ENCODE measurements at places on chromosomes 16 and 17.

DNA sequence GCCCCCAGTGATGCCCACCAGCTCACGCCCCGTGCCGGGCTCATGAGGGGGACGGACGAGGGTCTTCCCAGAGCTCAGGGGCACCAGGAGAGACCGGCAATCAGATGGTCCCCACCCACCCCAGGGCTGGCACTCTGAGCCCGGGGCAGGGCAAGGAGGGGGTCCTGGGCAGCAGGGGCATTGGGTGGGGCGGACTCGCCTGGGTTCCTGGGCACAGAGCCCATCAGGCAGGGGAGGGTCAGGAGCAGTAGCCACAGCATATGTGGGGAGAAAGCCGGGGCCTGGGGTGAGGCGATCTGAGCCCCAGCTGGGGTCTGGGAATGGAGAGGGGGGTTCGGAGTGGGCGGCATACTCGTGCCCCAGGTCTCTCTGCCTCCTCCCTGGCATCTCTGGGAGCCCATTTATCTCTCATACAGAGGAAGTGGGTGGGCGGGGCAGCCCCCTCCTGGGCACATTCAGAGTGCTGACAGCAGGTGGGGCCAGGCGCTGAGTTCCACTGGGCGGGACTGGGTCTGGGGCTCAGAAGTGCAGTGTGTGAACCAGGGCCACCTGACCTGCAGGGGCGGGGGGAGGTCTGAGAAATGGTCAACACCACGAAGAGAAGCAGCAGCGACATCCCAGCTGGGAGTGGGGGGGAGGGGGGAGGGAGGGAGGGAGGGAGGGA, 20.5 kb upstream of the UBE2I start:
- no peak for DNase-seq

- DNase-seq: no peak
These were observed 176.7 kb downstream of the SOX9 start for GRCh38 chr17:72297326-72298115.

DNA sequence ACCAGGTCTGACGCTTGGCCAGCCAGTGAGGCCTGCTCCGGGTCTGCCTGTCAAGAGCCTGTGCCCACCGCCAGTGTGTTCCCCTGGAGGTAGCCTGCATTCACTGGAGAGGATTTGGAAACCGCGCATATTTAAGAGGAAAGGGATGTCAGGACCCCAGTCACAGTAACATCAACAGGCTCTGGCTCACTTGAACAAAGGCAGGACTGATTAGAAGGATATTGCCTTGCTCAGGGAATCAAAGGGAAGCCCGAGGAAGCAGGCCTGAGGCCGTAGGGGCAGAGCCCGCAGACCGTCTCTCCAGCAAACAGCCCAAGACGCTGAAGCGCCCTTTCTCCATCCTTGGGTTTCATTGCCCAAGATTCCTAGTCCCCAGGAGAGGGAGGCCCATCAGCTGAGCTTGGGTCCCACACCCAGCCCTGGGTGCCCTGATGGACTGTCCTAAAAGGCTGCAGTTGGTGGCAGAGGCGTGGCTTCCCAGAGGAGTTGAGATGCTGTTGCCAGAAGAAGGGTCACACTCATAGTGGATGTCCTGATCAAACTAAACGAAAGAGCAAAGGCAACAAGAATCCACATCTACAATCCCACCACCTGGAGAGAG, 23.2 kb downstream of the NT5M start:
- no peak for DNase-seq

GRCh38 chr16:27425961-27426360, 24.0 kb downstream of the IL21R start:
- DNase-seq: no peak

DNA sequence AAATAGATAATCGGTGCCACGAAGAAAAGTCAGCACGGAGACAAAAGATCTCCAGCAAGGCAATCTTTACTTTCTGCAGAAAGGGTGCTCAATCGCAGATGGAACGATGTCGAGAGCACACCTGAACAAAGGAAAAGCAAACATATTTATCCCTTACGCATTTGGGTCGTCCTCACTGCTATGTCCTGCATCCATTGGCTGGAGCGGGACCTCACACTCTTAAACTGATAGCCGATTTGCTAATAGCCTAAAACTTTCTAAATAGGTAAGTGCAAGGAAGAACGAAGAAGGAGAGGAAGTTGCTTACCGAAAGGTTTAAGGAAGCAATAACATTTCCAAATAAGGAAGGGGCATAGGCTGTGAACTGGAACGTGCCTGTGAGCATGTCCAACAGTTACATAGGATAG, 1.2 kb upstream of the AKAP10 start:
- DNase-seq: no peak

DNA sequence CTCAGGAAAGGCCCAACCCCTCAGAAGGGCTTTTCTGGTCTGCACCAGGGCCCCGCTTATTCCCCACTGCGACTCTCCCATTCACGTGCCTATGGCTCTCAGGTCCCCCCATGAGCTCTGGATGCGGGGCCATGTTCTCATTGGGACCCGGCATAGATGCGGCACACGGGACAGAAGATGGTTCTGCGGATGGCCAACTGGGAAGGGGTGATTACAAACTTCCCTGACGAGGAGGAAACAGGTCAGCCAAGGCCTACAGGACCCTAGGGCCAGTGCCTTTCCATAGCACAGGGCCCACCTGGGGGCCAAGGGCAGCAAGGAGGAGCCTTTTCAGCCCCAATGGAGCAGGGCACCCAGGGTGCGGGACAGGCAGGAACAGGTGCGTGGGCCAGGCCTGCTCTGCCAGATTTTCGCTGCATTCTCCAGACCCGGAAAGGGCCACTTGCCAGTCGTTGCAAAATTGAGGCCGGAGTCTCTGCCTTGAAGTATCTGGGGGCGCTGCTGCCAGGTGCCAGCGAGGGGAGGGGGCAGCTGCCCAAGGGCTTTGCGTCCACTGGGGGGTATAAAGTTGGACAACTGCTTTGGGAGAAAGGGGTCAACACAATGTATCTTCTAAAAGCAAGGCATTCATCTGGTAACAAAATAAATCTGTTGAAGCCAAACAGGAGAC, 20.5 kb downstream of the SLC7A5 start:
- DNase-seq: no peak

DNA sequence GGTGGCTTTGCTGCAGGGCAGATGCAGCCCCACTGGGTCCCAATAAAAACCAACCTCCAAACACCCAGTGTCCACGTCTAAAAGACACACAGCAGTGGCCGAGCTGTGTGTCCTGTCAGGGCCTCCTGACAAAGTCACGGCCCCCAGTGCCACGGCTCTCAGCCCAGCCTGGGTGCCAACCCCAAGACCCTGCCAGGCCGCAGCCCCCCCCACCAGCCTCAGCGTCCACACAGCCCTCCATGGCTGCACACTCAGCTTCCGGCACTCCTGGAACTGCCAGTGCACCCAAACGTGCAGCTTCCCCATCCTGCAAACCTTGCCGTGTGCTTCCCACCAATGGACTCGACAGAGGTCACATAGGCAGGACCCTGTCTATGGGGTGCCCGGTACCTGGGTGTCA, 3.6 kb upstream of the CCDC154 start:
- no peak for DNase-seq

GRCh38 chr16:29230671-29231096, 175.8 kb downstream of the NPIPB11 start:
- DNase-seq: no peak

- DNase-seq: no peak
These were observed 19.3 kb upstream of the CDC42EP4 start for GRCh38 chr17:73331060-73331459.

GRCh38 chr16:58638148-58639036, 8.8 kb upstream of the CNOT1 start:
- DNase-seq: no peak

DNA sequence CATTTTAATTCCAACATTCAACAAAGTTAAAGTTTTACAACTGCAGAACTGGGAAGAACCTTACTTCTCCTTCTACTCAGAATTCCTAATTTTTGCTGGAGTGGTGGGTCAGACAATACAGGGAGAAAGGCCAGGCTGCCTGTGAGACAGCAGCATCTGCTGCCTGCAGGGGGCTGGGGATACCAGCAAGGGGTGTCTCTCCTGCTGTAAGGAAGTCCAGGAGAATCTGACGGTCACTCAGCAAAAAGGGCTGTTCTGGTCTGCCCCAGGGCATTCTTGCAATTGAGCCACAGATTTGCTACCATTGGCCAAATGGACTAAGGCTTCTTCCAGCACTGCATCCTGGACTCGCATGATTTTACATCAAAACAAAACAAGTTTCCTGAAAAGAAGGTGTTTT, 426.6 kb upstream of the CDH11 start:
- DNase-seq: no peak

DNA sequence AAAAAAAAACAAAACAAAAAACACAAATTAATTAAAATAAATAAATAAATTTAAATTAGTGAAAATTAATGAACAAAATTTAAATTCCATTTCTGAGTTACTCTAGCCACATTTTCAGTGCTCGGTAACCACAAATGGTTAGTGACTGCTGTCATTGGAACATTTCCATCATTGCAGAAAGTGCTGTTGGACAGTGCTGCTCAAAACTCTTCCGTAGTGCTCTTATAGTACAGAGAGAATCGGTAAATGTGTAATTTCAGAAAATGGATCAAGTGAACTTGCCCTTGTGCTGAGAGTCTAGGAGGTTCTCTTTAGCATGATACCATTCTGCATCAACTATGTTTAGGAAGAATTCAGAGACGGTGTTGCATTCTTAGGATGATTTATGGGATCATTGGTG, 23.7 kb downstream of the ZNRF1 start:
- no peak for DNase-seq

GRCh38 chr17:60971515-60972369, 294.1 kb downstream of the BCAS3 start:
- peak; percentile 41 for DNase-seq

DNA sequence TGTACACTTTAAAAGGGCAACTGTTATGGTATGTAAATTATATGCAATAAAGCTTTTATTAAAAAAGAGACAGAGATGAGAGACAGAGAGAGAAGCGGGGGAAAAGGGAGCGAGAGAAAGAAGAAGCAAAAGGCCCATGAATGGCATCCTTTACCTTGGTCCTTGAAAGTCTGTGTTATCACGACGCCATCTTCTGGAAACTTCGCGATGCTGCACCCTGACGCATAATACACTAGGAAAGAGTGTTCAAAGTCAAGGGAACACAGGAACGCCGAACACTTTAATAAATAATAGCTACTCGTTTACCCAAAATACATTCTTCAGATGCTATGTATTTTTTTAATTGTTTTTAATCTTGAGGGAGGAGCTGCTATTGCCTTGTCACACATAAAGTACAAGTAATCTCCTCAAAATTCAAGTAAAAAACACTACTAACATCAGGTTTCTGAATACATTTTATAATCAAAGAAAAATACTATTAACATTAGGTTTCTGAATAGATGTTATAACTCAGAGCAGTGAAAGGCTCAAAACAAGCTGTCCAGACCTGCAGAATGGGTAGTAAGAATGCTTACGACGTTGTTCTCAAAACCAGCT, 23.0 kb upstream of the SLC38A8 start:
- peak; percentile 65 for DNase-seq

DNA sequence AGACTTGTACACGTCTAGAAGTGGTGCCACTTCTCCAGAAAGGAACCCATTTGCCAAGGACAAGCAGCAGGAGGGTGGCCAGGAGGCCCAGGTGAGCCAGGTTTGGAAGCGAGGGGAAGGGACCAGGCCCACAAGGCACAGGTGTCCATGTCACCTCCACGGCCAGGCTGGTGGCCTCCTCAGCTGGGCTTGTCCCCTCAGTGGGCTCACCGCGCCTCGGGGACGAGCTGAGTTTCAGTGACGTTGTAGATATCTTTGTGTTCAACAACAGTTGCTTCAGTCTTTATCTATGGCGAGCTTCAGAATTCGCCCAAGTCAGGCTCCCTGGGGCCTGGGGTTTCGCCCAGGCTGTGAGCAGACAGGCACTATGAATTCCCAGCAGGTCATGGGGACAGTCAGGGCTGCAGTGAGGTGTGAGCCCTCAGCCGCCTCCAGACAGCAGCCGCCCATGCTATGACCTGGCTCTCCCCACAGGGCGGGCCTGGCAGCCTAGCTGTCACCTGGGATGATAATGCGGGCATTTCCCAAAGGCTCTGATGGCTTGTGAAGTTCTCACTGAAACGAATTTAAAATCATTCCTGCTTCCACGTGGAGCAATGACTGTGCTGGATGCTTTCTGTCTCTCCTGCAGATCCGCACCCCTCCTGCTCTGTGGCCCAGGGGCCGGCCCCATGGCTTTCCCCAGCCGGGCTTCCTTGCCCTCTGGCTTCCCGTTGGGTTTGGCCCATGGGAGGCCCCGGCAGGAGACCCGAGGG, 89.5 kb downstream of the MRC2 start:
- no peak for DNase-seq

GRCh38 chr17:17395885-17396284, 80.9 kb upstream of the MED9 start:
- DNase-seq: no peak

- DNase-seq: no peak
These were observed 287.1 kb upstream of the ASIC2 start for GRCh38 chr17:33580215-33580614.

DNA sequence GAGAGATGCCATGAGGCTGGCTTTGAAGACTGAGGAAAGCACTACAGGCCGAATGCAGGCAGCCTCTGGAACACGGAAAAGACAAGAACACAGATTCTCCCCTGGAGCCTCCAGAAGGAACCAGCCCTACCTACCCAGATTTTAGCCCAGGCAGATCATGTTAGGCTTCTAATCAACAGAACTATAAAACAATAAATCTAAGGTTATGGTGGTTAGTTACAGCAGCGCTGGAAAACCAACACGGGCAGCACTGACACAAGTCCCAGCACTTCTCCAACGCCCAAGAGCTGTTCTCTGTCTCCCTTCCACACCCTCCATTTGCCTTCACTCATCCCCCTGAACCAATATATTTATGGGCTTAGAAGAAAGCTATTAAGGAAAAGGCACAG, 7.5 kb downstream of the ANKRD11 start:
- DNase-seq: no peak

GRCh38 chr17:77654850-77655249, 303.7 kb upstream of the TNRC6C start:
- no peak for DNase-seq

DNA sequence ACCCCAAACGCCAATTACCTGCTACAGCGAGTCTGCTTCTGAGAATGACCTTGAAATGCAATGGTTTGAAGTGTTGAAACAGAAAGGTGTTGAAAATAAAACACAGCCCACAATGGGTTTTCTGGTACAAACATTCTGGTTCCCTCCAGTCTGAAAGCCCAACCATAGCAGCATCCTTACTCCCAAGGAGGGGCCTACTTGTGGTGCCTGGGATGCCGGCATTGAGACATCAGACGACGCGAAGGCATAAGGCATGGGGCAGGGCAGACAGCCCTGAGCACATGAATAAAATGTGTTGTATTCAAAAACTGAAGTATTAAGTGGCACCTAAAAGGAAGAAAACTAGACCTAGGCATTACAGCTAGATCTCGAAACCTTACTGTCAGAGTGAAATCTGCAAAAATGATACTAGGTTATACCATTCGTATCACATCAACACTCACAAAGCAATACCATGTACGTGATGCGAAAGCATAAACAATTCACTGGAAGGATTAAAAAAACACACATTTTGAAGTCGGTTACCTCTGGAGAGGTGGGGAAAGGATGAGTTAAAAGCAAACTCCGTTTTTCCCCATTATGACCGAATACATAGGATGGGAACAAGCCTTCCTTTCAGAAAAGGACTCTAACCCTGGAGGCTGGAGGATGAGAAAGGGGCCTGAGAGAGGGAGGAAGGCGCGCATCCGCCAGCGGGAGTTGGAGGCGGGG, 702 bp downstream of the NUDT21 start:
- DNase-seq: no peak

All from neural crest cell (in vitro differentiated cells).